GM04504 (cell line): ENCODE measurements at places on chromosomes 6 and 20.
A peak's percentile ranks its signal among the peaks of the same experiment; 100 is the strongest.

DNA sequence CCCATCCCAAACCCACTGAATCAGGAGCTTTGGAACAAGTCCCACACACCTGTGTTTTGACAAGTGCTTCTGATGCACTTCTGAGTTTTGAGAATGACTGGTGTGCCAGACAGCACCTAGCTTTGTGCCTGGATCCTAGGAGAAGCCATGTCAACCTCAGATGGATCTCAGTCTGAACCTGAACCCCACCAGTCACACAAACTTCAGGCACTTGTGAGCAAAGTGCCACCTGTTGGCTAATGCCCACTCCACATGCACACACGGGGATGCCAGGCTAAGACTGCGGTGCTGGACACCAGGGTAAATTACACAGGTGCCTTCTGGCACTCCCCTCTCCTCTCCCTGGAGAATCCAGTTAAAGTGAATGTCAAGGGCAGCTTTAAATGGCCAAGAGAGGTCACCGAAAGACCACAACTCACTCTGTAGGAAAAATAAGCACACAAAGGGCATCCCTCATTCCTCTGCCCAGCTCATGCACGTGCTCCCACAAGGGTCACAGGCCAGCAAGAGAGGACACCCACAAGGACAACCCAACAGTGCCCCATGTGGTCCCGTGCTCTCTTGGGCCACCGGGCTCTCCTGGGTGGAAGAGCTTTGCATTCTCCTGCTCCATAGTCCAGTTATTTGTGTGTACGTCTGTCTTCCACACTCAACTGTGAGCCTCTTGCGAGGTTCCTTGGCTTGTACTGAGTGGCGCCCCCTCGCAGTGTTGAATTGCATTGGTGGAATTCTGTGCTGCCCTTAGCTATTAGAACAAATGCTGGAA lies 45.6 kb downstream of the TAF8 start:
- DNase-seq = no peak

- DNase-seq = no peak
Measured at GRCh38 chr6:80921861-80922460, 815.5 kb downstream of the BCKDHB start.

- DNase-seq = no peak
Measured at GRCh38 chr6:156175971-156176421, 601.2 kb upstream of the ARID1B start.

GRCh38 chr20:48622421-48622820 lies 205.4 kb downstream of the PREX1 start:
- no peak for DNase-seq

GRCh38 chr6:149166336-149166735 lies 151.2 kb upstream of the TAB2 start:
- DNase-seq = no peak

DNA sequence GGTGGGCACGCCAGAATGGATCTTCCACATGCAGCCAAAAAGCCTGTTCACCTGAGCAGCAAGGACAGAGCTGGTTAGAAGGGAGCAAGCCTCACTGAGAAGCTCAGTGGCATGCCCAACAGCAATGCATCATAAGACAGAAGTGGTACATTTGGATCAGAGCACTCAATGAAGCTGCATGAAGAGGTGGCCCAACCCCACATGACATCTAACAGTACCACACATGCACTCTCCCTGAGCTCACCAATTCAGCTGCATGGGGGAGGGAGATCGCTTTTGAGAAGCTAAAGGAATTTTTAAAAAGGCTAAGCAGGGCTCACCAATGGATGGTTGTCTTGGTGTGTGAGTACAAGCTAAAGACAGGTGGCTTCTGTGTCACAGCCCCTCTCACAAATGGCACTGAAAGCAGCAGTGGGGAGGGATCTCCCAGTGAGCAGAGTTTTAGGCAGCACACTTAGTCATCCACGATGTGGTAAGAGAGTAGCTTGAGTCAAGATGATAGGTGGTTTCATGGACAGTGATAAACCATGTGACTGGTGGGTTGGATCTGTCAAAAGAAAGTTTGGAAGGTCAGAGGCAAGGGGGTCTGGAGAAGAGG lies 166.6 kb upstream of the TAB2 start:
- no peak for DNase-seq

GRCh38 chr6:35382015-35382414 lies 39.7 kb downstream of the PPARD start:
- DNase-seq = no peak

DNA sequence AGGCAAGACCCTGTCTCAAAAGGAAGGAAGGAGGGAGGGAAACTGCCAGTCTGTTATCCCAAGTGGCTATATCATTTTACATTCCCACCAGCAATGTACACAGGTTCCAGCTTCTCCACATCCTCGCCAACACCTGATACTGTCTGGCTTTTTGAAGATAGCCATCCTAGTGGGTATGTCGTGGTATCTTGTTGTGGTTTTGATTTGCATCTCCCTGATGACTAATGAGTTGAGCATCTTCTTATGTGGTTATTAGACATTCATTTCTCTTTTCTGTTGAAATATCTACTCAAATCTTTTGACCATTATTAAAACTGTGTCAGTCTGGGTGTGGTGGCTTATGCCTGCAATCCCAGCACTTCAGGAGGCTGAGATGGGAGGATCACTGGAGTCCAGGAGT lies 47.9 kb upstream of the ARID1B start:
- peak; percentile 10 for DNase-seq

- DNase-seq = no peak
Measured at GRCh38 chr6:56279331-56280080, 32.1 kb upstream of the COL21A1 start.

GRCh38 chr6:111541026-111541681 lies 58.1 kb upstream of the REV3L start:
- no peak for DNase-seq

DNA sequence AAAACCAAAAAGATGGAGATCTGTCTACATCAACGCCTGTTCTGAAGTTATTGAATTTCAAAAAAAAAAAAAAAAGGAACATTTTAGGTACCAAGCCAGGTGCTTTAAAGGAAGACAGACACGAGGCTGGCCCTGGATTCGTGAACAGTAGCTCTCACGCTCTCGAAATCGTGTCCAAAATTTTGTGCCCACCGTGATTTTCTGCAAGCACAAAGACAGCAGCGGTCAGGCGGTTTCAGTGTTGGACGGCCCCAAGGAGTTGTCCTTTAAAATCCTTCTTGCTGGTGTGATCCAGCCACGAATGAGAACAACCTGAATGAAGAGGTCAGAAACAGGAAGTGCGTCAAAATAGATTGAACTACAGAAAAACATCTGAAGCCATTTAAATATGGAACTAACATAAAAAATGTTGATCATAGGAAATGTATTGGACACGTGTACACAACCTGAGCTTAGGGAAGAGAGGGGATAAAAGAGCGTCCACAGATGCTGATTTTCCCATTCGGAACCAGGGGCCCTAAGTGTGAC lies 78.2 kb downstream of the THBS2 start:
- no peak for DNase-seq

DNA sequence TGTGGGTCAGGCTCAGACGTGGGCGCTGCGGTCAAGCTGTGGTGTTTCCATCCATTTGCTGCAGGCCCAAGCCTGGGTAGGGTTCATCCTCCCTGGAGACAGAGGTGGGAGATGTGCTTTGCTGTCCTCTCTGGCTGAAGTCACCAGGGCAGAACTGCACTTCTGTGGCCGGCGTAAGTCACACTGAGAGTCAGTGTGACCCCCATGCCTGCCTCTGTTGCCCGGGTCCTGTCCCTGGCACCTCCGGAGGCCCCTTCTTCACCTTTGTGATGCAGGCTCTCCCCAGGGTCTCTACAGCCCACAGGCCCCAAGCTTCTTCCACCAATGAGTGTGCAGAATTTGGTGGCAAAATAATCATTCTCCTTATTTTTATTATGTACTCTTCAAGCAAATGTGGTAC lies 53.8 kb upstream of the DACT2 start:
- no peak for DNase-seq

DNA sequence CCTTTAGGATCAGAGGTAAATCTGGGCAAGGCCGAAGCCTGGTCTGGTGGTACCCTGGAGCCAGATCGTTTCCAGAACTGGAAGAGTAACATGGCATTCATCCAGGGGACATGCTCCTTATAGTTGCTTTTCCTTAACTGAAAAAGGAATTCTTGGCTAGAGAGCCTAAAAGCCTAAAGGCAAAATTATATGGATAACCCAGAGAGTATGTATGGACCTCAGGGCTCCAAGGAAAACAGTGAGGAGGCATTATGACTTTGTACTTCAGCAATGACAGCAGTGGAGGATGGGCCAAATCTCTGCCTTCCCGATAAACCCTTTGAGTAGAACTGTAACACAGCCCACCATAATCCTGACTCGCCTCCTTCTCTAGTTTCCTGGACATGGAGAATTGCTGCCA lies 29.3 kb downstream of the ARHGAP18 start:
- DNase-seq = no peak

GRCh38 chr6:11685481-11686093 lies 93.0 kb downstream of the ADTRP start:
- DNase-seq = no peak

GRCh38 chr6:148924226-148925012 lies 177.6 kb downstream of the UST start:
- DNase-seq = no peak

GRCh38 chr20:44367746-44368145 lies 12.2 kb downstream of the HNF4A start:
- no peak for DNase-seq
